ENCODE measurements at places on chromosomes 7 and 10.

DNA sequence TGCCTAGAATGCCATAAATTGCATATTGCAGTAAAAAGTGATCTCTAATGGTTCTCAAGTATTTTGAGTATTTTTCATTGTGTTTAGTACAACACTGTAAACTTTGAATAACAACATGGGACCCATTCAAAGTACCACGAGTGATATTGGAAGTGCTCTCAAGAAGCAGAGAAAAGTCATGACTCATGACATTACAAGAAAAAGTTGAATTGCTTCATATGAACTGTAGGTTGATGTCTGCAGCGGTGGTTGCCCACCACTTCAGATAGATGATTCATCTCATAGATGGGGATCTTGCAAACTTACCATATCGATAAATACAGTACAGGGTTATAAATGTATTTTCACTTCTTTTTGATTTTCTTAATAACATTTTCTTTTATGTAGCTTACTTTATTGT, 33.9 kb downstream of the ENTPD1 start:
- DNase-seq: no peak

- no peak for DNase-seq
Observed at GRCh38 chr10:43190289-43190688, 52.0 kb downstream of the CSGALNACT2 start.

- no peak for DNase-seq
Observed at GRCh38 chr10:43128331-43128730, 9.9 kb upstream of the CSGALNACT2 start.

GRCh38 chr10:6473901-6474370, 106.1 kb downstream of the PRKCQ start:
- DNase-seq: no peak

GRCh38 chr10:102287991-102288390, 42.7 kb downstream of the GBF1 start:
- no peak for DNase-seq

- DNase-seq: no peak
Observed at GRCh38 chr10:26911811-26912461, 51.2 kb upstream of the ABI1 start.

DNA sequence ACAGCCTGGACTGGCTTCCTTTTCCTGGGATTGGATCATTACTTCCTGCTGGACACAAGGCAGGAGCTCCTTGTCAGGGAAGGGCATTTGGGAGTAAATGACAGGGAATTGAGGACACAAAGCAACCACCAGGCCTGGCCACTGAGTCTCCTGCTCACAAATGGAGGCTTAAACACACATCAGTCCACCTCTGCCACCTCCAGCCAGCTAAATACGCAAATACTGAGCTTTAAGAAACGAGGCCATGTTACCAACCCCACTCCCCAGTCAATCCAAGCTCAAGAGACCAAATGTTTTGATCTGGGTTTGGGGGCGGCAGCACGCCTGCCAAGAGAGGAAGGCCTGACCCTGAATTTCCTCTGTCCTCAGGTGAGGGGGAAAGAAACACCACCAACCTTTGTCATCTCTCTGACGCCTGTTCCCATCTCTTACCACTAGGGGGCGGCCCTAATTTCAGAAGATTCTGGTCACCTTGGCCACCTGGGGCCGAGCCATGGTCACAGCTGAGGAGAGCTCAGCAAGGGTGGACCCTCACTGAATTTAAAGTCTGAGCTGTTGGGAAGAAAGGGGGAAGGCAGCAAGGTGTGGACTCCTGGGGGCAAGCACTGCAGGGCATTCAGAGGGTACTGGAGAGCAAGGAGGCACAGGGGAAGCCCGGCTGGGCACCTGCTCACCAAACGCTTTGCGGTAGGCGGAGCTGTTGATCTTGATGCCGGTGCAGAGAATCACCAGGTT, 16.5 kb downstream of the AIFM2 start:
- DNase-seq: peak; percentile 38

- DNase-seq: no peak
Observed at GRCh38 chr10:5545011-5545410, 20.2 kb downstream of the CALML3 start.

GRCh38 chr7:137930581-137930980, 71.3 kb downstream of the CREB3L2 start:
- DNase-seq: no peak

DNA sequence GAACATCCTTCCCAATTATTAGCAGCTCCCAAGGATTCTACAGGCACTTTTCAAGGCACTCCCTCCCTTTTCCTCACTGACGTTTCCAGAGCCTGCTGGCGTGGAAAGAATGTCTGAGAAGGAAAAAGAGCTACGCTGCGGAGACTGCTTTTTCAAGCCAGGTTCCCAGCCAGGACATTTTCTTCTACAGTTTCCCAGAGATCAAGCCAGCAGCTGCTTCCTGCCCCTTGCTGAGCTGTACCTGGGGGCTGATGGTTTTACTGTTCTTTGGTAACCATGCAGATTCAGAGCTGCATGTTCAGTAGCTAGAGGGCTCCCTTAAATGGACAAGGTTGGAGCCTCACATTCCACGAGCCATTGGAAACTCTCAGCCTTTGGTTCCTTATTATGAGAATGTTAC, 133.4 kb downstream of the EVX1 start:
- no peak for DNase-seq

DNA sequence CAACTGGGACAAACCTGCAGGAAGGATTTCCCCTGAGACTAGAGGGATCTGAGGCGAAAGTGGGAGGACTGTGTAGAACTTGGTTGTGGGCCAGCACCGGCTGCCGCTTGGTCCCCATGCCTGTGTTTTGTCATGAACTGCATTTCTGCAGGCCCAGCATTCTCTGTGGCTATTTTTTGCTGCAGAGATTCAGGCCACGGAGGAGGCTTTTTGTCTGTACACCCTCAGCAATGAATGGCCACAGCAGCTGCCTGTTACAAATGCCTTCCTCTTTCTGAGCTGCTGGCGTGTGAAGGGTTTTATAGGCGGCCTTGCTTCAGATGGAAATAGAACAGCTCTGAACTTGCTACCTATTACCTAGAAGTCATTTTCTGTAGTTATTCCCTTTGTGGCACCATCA, 164.4 kb downstream of the SH2D4B start:
- DNase-seq: no peak

Measured in activated T-helper 1 cell treated with anti-CD3 and anti-CD28 coated beads, Interleukin-2, amount 50 U/mL, for 16 hours (primary cell).